ENCODE measurements at places on chromosomes 4 and X. TPM values are rescaled to one million over a fixed set of nuclear protein-coding genes. Genes with fewer than 3 reads are reported as not detected.

GRCh38 chrX:46551494-46552128, 6.4 kb upstream of the ZNF674 start:
- no peak for DNase-seq

DNA sequence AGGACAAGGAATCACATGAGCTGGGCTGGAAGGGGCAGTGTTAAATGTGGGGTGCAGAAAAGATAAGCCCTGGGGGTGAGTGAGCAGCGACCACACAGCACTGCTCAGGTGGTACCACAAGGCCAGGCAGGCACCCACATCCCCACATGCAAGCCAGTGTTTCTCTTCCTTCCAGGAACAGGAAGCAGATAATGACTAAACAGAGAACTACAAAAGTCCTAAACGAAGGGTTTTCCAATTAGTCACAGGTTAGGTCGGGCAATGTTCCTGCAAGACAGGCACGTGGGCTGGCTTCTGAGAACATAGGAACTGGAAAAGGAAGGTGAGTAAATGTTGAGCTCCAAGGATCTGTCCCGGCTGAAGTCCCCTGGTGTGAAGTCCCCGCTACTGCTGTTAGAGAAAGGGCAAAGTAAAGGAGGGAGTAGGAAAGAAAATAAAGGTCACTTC, 19.5 kb downstream of the RELL1 start:
- no peak for DNase-seq

Gene MAGEA4
- polyA plus RNA-seq: not detected

Gene F8
- polyA plus RNA-seq: 14.4 TPM

Gene HSFX3
- polyA plus RNA-seq: not detected

Gene TXK
- polyA plus RNA-seq: 1.8 TPM

- no peak for DNase-seq
Observed at GRCh38 chr4:153468587-153468986, 2.4 kb downstream of the TMEM131L start.

DNA sequence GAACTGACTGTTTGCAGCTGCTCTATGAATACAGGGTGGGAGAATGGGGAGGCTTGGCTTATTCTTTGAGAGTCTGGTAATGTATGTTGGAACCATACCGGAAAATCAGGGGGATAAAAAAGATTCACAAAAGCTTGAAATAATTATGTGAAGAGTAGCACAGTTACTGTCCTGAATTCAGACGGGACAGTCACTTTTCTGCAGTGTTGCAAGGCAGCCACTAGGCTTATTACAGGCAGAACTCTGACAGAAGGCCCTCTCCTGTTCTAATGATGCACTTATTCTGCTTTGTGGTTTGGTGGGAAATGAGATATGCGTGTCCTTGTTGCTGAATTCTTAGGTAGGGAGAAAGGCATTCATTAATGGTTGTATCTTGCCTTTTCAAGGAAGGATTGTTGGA, 37.2 kb downstream of the GUCY1B1 start:
- no peak for DNase-seq

GRCh38 chr4:151316645-151317044, 8.8 kb downstream of the SH3D19 start:
- no peak for DNase-seq

Gene AFF2
- polyA plus RNA-seq: 5.0 TPM

GRCh38 chrX:49058794-49059193, at the start of gene CCDC120:
Gene CCDC120, plus strand, starts transcription at chrX:49058999. Its CDS starts 3,043 bp downstream, at chrX:49062042.
- DNase-seq: no peak

DNA sequence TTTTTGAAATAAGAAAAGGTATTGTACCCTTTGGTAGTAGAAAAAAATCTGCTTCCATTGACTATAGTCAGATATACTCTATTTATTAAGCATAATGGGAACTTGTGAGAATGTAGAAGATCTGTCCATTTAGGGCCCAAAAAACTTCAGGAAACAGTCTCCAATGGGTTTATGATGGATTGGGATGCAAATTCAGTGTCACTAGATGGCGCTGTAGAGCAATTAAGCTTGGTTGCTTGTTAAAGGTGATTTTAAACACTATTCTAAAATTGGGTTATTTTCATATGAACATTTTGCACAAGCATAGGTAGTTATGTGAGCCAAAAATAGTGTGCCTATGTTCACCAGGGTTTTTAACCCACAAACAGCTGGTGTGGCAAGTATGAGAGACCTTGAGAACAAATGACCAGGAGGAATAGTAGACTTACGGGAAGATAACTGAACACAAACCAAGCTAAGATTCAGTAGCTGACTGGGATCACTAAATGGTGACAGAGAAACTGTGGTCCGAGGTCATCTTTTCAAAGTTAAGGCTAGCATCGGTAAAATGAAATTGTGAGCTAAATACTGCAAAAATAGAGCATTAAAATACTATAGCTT, 80.3 kb upstream of the LSM6 start:
- DNase-seq: no peak

GRCh38 chr4:47410271-47410670, 53.2 kb downstream of the COMMD8 start:
- DNase-seq: no peak

All from left renal cortex interstitium (tissue), 4 donors.